ENCODE measurements at places on chromosomes 3 and 15.

DNA sequence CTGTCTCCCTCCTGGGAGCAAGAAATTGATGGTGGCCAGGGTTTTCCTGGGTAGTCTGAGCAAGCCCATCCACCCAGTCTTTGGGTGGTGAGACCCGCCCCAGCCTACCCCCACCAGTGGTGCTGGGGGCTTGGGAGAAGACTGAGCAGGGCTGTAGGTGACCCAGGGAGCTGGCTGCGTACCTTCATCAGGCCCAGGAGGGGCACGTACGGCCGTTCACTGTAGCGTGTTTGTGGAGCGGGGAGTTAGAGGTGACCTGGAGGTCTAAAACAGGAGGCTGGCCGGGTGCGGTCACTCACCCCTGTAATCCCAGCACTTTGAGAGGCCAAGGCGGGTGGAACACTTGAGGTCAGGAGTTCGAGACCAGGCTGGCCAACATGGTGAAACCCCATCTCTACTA is 11.5 kb downstream of the LOXL1 start:
- DNase-seq: no peak

DNA sequence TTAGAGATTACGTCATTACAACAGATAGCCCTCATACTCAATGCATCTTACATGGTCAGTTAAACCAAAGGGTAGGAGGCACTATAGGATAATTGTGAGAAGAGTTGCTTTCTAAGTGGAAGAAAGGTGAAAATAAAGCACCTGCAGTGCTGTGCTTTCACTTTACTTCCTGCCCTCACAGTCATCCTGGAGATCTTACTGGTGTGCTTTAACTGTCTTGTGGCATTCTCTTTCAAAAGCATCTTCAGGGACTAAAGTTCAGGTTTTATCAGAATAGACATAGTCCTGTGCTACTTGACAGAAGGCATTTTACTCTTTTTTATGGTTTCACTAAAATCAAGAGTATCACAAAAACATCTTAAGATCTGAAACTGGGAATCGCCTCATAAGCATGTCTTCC is 286.6 kb downstream of the ZBTB20 start:
- no peak for DNase-seq

- DNase-seq: no peak
These were observed 6.2 kb upstream of the IGSF10 start for GRCh38 chr3:151467069-151467468.

DNA sequence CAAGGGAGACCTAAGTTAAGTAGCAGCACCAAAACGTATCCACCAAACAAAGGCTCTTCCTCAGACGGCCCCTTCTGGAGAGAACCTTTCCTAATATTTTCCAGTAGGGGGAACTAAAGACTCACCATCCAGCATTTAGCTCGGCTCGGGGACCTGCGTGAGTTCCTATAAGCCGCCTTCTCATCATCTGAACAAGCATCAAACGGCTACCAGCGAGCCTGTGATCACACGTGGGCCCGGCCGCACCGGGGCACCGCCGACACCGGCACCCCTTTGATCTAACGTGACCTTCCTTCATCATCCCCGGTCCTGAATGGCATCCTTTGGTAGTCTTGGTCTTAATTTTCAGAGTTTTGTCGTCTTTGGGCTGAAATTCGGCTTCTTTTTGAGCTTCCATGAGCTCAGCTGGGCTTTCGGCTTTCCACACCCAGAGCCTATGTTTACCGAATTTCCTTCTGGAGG is 1.4 kb upstream of the ROBO2 start:
- DNase-seq: peak; percentile 86

GRCh38 chr15:75928680-75929608 is 25.3 kb downstream of the FBXO22 start:
- peak; percentile 21 for DNase-seq

Measured in fibroblast of skin of abdomen (primary cell).